Right forelimb (tissue), 1 donor: ENCODE measurements at places on chromosomes 11 and 22.

DNA sequence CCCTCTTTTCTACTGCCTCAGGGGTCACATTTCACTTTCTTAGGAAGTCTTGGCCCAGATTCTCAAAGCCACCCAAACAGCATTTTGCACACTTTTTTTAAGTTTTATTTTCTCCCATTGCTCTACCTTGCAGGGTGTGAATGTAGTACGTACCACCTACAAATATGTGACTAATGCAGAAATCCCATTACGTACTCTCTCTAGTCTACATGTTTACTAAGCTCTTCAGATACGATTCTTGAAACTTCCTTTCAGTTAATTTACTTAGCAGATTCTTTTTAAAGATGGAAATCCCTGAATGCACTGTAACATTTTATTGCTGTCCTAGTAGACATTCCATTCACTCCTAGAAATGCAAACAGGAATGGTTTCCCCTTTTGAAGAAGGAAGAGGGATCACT is 61.3 kb downstream of the LRRC4C start:
- no peak for DNase-seq

GRCh38 chr11:62671236-62671607 is 251 bp upstream of the UQCC3 start:
- DNase-seq: no peak

- no peak for DNase-seq
Observed at GRCh38 chr22:21101877-21102638, 56.3 kb downstream of the LRRC74B start.

DNA sequence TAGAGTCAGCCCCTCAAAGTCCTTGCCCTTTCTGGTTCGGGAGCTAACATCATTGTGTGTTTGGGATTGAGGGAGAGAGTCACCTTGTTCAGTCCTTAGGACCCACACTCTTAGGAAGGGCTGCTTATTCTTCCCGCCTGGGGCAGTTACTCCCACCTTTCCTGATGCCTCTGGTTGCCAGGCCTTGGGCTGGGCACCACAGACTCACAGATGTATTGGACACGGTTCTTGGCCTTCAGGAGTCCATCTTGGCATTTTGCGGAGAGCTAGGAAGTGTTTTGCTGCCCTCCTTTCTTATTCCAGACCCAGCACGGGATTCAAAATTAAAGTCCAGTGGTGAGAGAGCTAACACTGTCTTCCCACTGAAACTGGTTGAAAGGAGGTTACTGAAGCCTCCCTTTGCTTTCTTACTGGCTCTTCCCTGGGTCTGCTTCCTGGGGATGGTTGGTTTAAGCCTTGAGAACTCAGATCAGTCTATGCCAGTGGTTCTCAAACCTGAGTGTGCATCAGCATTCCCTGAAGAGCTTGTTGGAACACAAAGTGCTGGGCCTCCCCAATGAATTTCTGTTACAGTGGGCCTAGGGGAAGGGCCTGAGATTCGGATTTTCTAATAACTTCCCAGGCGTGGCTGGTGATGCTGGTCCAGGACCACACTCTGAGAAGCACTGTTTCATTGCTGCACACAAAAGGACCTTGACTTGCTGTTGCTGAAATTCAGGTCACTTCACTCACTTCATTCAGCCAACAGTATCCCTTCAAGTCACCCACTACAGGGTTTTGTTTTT is 1.4 kb downstream of the OSBP2 start:
- DNase-seq: no peak

GRCh38 chr11:22690257-22690656 is 23.8 kb downstream of the GAS2 start:
- no peak for DNase-seq

DNA sequence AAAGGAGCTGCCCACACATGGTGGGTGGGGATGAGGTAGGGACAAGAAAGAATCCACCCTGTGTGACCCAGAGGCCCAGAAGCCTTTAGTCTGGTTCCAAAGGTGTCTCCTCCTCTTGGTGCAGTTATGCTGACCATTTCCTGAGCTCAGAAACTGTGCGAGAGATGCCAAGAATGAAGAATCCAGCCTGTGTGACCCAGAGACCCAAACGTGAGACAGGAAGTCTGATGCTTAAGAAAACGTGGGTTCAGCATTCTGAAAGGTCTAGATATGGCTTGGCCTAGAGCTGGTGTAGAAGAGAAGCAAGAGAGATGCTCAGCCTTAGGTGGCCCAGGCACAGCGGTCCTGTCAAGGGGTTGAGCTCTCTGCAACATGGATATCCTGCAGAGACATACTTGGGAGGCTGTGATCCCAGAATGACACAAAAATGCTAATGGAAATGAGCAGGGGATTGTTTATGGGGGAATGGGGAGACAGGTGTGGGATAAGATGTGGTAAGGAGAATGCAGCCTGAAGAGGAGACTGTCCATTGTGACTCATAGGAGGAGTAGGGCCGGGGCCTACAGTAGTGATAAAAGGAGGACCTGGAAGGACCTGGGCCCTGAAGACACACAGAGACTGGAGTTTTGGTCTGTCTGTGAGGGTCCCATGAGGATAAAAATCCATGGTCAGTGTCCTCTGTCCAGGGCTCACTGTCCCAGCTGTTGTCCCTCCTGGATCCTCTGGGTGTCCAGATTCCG is 79.0 kb downstream of the ZNF280B start:
- DNase-seq: no peak

DNA sequence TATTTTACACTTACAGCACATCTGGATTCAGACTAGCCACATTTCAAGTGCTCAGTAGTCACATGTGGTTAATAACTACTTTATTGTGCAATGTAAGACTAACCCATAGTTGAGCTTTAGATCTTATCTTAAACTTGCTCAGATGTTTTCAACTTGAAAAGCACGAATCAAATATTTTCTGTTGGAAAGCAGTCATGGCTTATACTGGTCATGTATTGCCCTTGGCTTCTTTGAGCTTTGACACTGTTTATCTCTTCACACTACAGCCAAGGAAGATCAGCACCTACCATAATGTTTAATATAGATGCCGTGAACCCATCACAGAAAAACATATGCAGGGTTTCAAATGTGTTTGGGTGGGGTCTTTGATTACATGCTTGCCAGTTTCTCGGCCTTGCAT is 4.4 kb downstream of the RBX1 start:
- DNase-seq: no peak

- DNase-seq: no peak
Observed at GRCh38 chr11:117931331-117931950, 2.2 kb upstream of the TMPRSS13 start.

DNA sequence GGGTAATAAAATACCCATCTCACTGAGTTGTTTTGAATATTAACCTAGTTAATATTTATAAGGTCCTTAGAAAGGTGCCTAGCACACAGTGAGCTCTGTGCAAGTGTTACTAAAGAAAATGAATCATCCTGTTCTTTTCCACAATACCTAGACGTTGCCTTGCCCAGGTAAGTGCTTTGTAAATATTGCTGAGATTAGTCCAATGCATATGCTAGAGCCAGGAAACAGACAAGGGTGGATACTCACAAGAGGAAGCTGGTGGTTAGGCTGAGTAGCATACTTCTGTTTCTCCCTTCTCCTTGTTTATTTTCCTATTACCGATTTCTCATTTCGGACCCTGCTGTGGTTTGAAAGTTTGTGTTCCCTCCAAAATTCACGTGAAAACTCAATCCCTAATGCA is 58.1 kb upstream of the BARX2 start:
- no peak for DNase-seq

DNA sequence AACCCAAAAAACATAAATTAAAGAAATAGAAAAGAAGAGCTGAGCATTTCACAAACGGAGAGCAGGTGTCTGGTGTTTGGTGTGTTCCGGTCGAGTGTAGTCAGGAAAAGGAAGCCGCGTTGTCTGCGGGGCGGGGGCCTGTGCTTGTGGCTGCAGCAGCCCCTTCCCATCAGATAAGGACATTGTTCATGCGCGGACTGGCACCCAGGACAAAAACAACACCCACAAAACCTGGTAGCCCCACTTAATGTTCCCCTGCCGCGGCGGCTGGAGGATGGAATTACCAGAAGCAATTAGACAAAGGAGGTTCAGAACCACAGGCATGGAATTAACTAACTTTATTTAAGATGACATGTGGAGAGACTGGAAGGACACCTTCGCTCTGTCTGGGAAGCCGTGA is 29.9 kb downstream of the KRTAP5-5 start:
- no peak for DNase-seq

DNA sequence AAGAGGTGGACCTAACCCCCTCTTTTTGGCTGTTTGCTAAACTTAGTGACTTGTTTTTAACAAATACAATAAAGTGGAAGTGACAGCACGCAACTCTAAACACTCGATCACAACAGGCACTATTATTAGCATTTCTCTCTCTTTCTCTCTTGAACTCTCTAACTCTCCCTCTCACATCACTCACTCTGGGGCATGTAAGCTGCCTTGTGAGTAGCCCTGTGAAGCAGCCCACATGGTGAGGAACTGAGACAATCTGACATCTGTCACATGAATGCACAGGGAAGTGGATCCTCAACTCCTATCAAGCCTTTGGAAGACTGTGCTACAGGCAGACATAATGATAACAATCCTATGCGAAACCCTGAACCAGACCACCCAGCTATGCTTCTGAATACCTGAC is 609.0 kb upstream of the CNTN5 start:
- no peak for DNase-seq

DNA sequence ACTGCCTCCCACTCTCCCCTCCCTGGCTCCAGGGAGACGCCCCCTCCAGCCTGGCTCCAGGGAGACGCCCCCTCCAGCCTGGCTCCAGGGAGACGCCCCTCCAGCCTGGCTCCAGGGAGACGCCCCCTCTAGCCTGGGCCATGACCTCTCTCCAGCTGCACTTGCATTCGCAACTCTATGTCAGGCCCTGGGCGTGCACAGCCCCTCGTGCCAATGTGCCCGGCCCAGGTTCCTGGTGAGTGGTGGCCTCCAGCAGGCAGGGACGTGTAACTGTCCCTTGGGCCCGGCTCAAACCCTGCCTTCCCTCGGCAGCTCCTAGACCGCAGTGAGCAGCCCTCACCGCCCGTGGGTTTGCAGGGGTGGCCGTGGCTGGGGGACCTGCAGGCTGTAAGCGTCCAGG is 6.9 kb downstream of the MUC6 start:
- DNase-seq: no peak

DNA sequence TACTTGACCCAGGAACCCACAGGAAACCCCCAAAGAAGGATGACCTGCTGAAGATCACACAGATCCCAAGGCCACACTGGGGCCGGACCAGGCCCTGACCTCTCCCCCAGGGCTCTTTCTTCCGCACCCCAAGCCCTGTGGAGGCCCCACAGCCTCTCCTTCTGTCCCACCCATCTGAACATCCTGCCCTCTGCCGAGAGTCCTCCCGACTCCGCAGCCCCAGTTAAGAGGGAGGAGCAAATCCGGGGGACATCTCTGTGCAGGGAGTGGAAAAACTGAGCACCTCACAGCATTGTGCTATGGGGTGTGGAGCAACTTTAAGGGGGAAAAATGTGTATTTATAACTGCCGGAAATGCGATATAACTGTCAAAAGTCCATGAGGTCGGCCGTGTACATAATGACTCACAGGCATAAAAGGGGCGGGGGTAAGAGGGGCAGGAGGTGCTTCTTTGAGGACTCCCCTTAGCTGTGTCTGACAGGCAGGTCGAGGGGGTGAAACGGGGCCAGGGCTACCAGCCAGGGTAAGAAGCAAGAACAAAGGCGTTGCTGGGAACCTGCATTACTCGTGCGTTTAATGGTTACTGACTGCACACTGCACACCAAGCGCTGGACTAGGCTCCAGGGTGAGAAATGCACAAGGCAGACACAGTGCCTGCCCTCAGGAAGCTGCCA is 57.2 kb downstream of the WNT11 start:
- no peak for DNase-seq

DNA sequence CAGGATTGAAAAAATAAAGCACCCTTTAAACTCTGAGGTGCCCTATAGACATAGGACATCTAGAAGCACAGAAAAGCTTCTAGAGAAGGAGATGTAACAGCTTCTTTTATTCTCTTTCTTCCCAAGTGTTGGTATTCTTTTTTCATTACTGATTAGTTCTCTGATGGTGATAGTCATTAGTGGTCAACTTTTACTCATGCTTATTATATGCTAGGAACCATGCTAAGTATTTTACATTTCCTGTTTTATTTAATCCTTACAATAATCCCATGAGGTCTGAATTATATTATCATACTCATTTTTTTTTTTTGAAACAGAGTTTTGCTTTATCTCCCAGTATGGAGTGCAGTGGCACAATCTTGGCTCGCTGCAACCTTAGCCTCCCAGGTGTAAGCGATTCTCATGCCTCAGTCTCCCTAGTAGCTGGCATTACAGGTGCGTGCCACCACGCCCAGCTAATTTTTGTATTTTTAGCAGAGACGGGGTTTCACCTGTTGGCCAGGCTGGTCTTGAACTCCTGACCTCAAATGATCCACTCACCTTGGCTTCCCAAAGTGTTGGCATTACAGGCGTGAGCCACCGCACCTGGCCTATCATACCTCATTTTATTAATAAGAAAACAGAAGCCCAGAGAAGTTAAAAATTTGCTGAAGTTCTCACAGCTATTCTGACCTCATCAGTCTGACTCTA is 3.0 kb downstream of the C11orf52 start:
- no peak for DNase-seq

GRCh38 chr11:7677796-7678201 is 4.5 kb upstream of the CYB5R2 start:
- DNase-seq: no peak

DNA sequence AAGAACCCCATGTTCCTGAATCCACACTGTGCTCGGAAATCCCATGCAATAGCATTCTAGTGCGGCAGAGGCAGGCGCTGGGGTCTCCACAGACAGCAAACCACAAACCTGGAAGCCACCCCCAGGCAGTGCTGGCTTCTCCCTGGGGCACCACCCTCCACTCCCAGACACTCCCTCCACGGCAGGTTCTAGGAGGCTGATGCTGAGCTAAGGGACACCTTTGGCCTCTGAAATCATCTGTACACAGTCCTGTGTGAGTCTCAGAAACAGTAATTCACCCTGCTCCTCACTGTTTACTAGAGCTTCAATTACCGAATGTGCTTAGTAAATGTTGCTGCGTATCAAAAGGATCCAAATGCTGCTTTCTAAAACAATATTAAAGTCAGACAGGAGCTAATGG is 129.3 kb downstream of the EFCAB6 start:
- no peak for DNase-seq

GRCh38 chr11:123330071-123330470 is 100.0 kb upstream of the GRAMD1B start:
- no peak for DNase-seq
